ENCODE measurements at places on chromosomes 16 and 17.

GRCh38 chr16:11796227-11797165 is 562 bp downstream of the ZC3H7A start:
- DNase-seq, result peak; percentile 39

- no peak for DNase-seq
These were observed 54.8 kb downstream of the OR1D5 start for GRCh38 chr17:3008336-3009288.

DNA sequence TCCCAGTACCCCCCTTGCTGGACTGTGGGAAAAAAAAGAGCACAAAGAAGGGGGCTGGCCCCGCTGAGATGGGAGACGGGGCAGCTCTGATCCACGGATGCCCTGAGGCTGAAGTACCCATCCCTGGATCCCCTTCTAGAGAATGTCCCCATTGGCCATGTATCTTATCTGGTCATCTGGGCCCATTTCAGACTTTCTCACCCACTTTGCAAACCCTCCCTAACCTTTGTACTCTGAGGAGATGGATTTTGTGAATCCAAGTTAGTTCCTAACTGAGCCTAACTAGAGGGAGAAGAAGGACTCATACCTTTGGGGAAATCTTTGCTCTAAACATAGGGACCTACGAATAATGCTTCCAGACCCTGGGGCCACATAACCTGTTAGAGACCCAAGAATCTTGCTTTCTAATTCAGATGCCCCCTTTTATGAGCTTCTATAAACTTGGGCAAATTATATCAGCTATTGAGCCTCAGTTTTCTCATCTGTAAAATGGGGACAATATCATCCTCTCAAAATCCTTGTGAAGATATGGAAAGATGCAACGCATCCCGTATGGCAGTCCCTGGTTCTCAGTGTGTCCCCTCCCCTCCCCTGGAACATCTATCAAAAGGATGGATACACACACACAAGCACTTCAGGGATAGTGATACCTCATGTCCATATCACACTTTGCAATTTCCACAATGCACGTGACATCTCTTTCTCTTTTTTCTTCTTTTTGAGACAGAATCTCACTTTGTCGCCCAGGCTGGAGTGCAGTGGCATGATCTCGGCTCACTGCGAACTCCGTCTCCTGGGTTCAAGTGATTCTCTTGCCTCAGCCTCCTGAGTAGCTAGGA is 16.8 kb upstream of the FZD2 start:
- DNase-seq, result no peak

DNA sequence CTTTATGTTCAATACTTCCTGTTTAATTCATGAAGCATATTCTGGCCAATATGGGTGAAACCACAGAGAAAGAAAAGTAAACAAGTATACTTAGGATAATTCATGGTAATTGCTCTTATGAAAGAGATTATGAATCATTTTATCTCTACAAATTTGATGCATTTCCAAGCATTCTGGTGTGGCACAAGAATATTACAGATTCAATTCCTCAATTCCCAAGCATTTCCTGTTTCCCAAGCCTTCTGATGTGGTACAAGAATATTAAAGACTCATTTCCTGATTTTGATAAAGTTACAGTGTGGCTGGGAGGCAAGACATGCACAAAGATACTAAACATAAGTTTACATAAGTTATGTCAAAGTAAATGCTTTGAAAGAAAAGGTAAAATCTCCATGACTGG is 126.1 kb upstream of the NUDT7 start:
- DNase-seq, result no peak

- peak; percentile 21 for DNase-seq
These were observed 119.1 kb upstream of the ANKFN1 start for GRCh38 chr17:56034197-56034635.

GRCh38 chr17:13253733-13254410 is 236.0 kb upstream of the ELAC2 start:
- no peak for DNase-seq

GRCh38 chr16:74771656-74772315 is 2.8 kb downstream of the FA2H start:
- no peak for DNase-seq

All from mucosa of gallbladder (tissue), 1 donor.